IPS DF 6.9 (cell line): ENCODE measurements at places on chromosomes 16 and 17.

- DNase-seq = no peak
Measured at GRCh38 chr17:72613806-72614292, 478.6 kb downstream of the SLC39A11 start.

DNA sequence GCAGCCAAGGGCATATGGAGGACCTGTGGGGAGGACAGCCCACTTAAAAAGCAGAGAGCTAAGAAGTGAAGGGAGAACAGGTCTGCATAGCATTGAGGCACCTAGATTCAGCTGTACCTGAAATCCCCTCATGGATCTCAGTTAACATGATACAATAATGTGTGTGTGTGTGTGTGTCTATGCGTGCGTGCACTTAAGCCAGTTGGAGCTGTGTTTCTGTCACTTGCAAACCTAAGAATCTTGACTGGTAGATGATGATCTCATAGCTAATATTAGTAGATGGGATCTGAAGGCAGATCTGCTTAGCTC, 1.7 kb upstream of the ITPRIPL2 start:
- DNase-seq = no peak

DNA sequence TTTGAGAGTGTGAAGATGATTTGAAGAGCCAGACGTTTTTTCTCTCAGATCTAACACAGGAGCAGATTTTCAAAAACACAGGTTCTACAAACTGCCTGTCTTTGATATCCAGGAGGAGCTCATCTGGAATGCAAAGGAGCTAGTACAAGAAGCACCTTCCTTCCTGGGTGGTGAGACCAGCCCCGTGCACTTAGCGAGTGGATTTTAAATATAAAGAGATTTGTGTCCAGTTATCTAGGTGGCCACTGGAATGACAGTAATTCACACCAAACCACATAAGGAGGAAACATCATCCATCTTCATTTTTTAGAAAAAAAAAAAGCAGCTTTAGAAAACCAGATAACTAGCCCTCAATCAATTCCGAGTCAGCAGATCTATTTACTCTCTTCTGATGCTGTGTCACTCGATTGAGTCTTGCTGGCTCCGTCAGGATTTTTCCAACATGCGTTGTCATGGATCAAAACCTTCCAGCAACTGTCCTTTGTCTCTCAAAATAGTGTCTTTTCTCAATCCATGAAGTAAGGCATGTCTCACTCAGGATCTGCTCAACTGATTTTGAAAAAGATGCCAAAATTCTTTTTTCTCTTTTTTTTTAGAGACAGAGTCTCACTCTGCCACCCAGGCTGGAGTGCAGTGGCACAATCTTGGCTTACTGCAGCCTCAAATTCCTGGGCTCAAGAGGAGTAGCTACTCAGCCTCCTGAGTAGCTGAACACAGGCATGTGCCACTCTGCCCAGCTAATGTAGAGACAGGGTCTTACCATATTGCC, 451.2 kb upstream of the PSMD7 start:
- DNase-seq = no peak

DNA sequence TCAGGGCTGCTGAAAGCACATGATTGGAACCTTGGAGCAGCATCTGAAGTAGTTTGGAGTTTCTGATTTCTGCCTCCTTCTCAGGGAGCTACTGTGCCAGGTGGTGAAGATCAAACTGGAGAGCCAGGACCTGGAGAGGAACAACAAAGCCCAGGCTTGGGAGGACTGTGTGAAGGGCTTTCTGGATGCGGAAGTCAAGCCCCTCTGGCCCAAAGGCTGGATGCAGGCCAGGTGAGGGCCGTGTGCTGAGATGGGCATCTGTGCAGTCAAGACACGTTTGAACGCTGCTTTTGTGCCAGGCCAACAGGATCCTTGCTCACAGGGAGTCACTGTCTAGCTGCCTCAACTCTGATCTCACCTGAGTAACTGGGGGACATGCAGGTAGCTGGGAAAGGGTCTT, 23.8 kb downstream of the UBN1 start:
- no peak for DNase-seq

DNA sequence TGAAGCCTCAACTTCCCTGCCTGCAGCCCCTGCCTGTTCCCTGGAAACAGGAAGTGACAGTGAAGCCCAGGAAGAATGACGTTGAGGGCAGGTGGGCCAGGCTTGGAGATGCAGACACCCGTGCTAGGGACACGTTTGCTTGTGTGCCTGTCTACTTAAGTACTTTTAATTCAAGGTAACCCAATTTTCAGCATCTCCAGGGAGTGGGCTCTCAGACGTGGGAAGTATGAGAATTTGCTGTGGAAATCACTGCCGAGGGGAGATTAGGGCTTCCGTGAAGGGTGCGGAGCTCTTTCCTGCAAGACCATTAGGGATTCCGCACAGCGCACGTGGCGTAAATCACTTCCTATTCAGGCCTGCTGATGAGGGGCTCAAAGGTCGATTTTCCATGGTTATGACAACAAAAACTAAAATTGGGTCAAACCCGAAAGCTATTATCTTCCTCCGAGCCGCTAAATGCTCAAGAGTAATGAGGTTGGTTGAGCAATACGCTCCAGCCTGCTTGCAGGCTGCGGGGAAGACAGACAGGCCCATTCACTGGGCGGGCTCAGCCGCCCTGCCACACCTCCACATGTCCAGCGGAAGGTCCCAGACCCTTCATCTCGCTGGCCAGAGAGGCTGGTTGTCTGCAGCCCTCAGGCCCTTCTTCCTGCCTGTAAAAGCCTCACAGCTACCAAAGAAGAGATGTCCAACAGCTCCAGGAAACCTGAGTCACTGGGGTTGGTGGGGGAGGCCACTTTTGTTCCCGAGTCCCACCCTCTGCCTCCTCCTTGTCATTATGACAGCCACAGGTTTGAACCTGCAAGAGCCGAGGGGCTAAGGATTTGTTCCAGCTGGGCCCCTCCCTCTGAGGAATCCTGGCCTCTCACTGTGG, 109.9 kb downstream of the RBFOX3 start:
- no peak for DNase-seq

GRCh38 chr17:8746501-8747236, 2.0 kb upstream of the CCDC42 start:
- DNase-seq = peak; percentile 11

DNA sequence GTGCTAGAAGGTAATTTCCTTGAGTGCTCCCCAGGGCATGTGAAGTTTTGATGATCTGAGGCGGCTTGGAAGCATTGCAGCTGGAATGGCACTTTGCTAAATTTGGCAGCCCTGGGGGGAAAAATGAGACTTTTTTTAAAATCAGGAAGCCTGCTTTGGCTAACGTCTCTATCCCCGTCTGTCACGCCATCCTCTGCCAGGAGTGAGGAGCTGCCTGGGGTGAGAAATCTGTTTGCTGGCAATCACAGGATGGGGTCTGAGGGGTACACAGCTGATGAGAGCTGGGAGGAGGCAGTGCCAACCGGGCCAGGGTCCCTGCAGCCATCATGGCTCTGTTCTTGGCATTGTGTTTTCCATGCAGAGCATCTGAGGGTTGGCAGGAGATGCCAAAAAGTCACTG, 2.0 kb downstream of the ABCC12 start:
- no peak for DNase-seq

GRCh38 chr16:88593489-88593888, 23.3 kb downstream of the ZC3H18 start:
- DNase-seq = no peak

- DNase-seq = no peak
Measured at GRCh38 chr16:24001710-24002109, 165.9 kb downstream of the PRKCB start.

GRCh38 chr17:40356990-40357881, 7.3 kb downstream of the GJD3 start:
- no peak for DNase-seq

DNA sequence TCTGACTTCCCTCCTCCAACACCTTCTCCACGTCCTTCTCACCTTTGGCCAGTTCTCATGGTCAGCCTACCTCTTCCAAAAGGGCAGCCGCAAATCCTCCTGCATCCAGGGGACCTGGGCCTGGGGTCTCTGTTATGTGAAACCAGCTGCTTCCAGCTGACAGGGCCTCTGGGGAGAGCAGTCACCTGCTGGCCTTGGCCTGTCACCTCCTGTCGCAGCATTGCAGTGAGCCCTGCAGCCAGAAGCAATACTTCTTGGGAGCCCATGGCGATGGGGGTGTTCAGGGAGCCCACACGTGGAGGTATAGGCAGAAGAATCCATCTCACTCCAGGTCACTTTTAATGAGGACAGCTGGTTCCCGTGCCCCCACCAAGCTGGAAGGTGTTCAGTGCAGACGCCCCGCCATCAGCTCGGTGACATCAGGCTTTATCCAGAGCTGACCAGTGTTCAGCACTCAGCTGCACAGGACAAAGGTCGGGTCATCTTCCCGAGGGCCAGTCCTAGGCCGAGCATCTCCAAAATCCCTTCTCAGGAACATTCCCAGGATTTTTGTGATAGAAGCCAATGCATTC, 1.7 kb upstream of the SLC47A2 start:
- no peak for DNase-seq
